ENCODE measurements at places on chromosomes 6 and 20. TPM values are rescaled to one million over a fixed set of nuclear protein-coding genes. Genes with fewer than 3 reads are reported as not detected.

DNA sequence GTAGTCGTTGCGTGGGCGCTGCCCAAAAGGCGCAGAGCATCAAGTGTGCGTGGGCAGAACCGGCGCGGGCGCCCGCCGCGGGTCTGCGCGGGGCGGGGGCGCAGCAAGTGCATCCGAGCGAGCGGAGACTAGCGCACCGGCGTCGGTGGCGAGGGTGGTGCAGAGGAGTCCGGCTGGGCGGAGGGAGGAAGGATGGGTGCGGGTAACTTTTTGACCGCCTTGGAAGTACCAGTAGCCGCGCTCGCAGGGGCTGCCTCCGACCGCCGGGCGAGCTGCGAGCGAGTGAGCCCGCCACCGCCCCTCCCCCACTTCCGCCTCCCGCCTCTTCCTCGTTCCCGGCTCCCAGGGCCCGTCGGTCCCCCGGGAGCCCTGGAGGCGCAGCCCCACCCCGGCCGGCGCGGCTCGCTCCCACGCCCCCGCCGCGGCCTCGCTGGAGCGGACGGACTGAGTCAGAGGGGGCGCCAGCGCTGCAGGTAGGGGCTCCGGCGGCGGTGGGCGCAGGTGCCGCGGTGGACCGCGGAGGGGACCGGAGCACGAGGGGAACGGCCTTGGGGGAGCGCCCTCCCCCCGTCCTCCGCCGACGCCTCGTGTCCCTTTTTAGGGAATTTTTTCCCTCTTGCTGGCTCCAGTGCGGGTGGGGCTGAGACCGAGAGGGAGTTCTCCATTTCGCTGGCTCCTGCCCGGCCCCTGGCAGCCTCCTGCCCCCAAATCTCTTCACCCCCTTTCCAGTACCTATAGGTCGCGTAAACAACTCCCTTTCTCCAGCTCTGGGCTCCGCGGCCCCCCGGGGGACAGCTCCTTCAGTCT is 1.6 kb upstream of the DBNDD2 start:
- no peak for DNase-seq

- no peak for DNase-seq
Observed at GRCh38 chr6:162973980-162974379, 246.2 kb downstream of the PACRG start.

DNA sequence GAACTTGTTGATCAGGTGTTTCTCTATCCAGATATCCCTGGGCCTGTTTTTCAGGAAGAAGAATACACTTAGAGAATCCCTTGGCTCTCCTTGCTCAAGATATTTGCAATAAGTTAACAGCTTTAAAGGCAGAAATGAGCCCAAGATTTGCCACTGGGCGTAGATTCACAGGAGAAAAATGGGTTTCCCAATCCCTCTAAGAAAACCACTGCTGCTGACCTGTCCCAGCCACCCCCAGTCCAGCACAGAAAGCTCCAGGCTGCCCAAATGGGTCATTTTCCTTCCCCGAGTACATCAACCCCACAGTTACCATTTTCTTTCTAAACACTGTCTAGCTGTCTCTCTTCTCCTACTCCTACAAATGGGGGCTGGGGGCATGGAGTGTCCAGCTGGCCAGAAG is 67.3 kb downstream of the ANKRD60 start:
- no peak for DNase-seq

- no peak for DNase-seq
Observed at GRCh38 chr6:148836751-148837150, 89.9 kb downstream of the UST start.

DNA sequence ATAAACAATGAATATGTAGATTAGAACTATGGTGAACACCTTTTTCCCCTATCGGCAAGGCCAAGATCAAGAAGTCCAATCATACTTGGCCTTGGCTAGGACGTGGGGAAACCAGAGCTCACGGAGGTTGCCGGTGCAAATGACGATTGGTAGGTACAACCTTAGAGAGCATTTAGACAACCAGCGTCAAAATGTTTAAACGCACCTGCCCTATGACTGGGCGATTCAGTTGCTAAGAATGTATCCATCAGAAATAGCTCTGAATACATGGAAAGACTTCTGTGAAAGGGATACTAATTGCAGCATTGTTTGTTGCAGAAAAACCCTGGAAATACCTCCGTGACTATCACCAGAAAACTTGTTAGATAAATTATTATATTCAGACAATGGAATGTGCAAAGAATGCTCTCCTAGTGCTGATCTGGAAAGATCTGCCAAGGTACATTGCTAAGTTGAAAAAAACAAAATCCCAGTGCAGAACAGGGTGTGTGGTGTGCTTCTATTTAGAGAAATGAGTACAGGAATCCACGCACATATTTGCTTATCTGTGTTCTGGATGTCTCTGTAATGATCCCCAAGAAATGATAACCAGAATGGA is 48.0 kb upstream of the PTPN1 start:
- DNase-seq: no peak

- no peak for DNase-seq
Observed at GRCh38 chr6:42696526-42697267, 25.7 kb downstream of the PRPH2 start.

The ARMH2 gene
- not detected for polyA plus RNA-seq

DNA sequence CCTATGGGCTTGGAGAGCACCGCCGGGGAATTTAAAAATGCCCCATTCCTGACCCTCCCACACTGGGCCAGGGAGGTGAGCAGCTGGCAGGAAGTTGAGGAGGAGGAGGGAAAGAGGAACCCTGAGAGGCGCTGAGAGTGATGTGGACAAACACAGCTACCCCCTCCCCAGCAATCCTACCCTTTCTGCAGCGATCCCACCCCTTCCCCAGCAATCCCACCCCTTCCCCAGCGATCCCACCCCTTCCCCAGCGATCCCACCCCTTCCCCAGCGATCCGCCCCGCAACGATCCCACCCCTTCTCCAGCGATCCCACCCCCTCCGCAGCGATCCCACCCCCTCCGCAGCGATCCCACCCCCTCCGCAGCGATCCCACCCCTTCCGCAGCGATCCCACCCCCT is 111.6 kb downstream of the SYCP2 start:
- no peak for DNase-seq

The RAET1L gene
- polyA plus RNA-seq: not detected

The NOX3 gene
- 1.9 TPM for polyA plus RNA-seq

GRCh38 chr6:128763599-128764300 is 119.2 kb upstream of the LAMA2 start:
- no peak for DNase-seq

- no peak for DNase-seq
Observed at GRCh38 chr6:34819571-34820480, 27.9 kb downstream of the BLTP3A start.

The HMGCLL1 gene
- 3.5 TPM for polyA plus RNA-seq

GRCh38 chr20:62666736-62667529 is 24.6 kb downstream of the SLCO4A1 start:
- no peak for DNase-seq
